ENCODE measurements at places on chromosomes 13 and 19. TPM values are rescaled to one million over a fixed set of nuclear protein-coding genes. Genes with fewer than 3 reads are reported as not detected.

DNA sequence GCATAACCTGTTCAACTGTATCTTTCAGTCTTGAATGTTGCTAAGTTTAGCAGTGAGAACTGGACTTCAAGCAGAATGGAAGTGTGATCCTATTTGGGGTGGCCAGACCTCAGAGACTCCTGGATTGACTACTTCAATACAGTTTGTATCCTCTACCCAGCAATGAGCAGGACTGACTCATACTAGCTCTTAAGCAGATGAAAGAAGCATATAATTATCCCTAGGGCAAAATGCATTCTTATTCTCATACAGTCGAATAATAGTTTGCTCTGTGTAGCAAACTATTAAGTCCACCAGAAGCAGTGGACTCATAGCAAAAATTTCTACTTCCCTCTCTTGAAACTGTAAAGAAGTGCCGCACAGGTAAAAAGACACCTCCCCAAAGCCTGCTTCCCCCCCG is 46.4 kb upstream of the FAM216B start:
- no peak for DNase-seq

GRCh38 chr19:4454747-4455718 is 2.6 kb downstream of the UBXN6 start:
- DNase-seq: no peak

DNA sequence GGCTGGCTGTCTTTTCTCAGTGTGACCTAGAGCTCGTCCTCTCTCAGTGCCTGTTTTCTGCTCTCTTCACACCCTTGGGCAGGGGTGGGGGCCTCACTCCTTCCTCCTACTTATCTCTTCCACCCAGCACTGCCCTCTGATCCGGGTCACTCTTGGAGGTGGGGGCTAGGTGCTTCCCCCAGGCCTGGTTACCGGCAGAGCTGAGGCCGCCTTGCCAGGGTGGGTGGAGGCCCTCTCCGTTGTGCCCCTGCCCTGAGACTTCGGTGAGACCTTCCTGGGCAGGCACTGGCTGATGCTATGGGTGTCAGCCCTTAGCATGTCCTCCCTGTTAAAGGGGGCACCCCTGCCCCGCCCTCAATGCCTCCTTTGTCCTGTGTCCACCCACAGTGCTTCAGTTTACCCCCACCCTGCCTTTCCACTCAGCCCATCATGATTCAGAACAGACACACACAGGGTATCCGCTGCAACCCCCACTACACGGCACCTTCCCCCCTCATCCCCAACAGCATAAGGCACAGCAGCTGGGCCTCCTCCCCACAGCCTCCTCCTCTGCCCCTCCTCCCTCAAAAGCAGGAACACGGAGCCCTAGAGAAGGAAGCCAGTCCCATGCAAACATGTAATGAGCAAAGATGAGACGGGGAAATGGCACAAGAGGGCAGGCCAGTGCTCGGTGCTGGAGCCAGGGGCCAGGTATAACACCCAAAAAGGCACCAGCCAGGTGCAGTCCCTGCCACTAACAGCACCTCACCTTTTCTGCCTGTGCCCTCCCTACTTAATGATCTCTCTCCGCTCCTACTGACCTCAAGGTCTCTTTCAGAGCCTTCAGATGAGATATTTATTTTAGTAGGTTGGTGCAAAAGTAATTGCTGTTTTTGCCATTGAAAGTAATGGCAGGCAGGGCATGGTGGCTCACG is 9.8 kb downstream of the ZGLP1 start:
- no peak for DNase-seq

DNA sequence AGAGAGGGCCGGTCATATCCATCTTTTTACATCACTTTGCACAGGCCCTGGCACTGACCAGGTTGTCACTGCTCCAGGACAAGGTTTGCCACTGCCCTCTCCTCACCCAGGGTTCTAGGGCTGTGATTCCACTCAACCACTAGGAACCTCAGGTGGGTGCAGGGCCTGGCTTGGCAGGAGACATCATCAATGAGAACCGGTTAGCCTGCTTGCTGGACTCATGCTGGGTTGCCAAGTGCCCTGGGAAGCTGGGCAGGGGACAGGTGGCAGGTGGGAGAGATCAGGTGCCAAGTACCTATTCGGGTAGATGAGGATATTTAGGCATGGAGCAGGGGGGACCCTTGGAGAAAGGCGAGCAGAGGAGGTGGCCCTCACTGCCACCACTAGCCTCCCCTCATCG is 4.2 kb upstream of the CERS4 start:
- DNase-seq: no peak

Gene ZNF726
- 4.2 TPM for polyA plus RNA-seq

Gene COL4A1
- 566 TPM for polyA plus RNA-seq

Gene SPTBN4
- 0.33 TPM for polyA plus RNA-seq

DNA sequence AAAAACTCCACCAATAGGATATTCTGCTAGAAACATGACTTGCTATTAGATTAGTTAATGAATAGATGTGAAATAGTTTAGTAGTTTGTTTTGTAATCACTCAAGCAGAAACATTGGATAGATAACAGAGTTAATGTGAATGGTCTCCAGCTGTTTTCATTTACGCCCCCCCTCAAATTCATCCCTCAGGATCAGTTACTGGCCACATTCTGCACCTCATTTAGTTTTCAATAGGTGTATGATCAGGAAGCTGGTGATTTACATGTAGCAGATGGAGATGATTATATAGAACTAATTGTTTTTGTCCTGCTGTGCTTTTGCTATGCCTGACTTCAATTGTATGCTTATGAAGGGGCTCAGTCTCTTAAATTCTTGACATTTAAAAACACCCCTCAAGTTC is 759.0 kb downstream of the SLITRK6 start:
- no peak for DNase-seq

Gene ALOX5AP
- 4.3 TPM for polyA plus RNA-seq

DNA sequence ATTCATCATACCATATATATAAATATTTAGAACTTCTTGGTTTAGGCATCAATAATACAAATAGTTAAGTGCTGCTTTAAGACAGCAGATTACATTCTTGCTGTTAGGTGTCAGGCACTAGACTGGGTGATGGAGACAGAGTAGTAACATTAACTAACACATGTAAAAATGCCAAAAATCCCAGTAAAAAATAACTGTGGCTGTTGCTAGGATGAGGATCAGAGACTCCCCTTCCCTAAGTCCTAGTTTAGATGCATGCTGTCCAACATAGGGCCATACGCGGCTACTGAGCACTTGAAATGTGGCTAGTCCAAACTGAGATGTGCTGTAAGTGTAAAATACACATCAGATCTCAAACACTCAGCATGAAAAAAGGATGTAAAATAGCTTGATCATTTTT is 94.7 kb downstream of the CDADC1 start:
- no peak for DNase-seq
